ENCODE measurements at places on chromosomes 2 and 18.

DNA sequence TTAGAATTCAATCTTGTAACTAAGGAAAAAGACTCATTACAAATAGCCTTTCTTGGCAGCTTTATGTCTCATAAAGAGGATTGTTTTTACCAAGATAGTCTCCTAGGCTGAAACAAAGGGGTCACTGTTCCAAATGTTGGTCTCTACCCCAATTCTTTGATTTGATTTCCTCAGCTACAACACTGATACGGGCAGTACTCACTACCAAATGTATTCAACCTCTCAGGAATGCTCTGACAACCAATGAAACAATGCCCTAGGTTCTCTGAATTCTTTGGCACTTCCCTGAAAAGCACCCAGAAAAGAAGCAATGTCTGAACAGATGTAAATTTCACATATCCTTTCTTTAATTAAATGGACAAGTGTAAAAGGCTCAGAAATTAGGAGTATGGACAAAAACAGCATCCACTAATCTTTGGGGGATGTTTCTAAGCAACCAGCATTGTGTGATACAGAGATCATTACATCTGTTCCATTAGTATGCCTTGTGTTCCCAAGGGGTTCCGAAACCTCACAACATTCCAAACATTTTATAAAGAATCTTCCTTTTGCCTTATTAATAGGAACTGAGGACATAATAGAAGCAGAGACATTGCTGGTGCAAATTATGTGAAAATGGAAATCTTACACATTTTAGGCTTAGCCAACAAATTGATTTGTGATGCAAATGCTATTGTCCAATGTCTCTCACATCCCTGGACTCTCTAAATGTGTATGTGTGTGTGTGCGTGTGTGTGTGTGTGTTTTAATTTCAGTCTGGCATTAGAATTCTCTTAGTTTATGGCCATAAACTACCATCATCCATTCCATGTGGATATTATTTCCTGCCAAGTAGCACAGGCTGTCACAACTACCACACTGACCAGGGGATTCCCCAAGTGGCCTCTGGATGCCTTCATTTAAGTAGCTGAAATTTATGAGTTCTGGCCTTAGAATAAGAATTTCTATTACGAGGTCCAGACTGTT lies 276.0 kb downstream of the MTX2 start:
- no peaks in the 10 kb centered on the region for H3K36me3 ChIP-seq
- peaks cover 25% of the 10 kb centered on the region for H3K4me1 ChIP-seq
- no peak for DNase-seq
- H3K27me3 ChIP-seq = no peaks in the 10 kb centered on the region
- no peak overlapping the region for H3K4me3 ChIP-seq

DNA sequence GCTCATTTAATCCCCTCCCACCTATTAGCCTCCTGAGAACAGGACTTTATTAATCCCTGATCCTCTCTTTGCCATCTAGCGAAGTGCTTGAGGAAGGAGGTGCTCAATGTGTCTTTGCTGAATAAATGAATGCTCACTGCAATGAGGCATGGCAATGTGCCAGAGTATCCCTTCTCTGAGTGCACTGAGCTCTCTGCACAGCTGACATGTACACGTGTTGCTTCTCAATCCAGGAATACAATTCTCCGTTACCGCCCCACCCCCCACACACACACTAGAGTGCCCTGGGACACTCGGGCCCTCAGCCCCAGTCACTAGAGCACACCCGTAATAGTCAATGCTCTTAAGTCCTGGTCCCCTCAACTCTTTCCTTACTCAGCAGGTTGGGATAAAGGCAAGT lies 41.4 kb downstream of the FAM178B start:
- no peaks in the 10 kb centered on the region for H3K27me3 ChIP-seq
- no peak overlapping the region for H3K4me3 ChIP-seq
- DNase-seq = no peak
- no peaks in the 10 kb centered on the region for H3K36me3 ChIP-seq
- no peak overlapping the region for H3K27ac ChIP-seq
- H3K4me1 ChIP-seq = no peaks in the 10 kb centered on the region

DNA sequence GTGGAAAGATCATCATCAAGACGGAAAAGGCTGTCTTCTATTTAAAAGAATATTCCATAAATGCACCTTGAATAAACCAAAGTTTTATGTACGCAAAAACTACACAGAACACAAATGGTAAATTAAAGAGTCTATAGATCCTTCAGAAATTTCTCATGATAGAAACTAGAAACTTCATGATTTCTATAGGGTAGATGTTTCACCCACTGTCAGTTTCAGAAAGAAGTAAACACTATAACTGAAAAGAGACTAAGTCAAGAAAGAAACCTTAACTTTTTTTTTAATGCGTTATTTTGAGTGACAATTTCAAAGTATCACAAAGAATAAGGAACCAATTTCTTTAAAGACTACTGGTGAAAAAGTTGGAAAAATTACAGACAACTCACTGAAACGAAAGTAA lies 41.9 kb upstream of the CHAC2 start:
- DNase-seq = no peak
- H3K4me1 ChIP-seq = no peaks in the 10 kb centered on the region
- H3K36me3 ChIP-seq = no peaks in the 10 kb centered on the region
- no peaks in the 10 kb centered on the region for H3K27me3 ChIP-seq

DNA sequence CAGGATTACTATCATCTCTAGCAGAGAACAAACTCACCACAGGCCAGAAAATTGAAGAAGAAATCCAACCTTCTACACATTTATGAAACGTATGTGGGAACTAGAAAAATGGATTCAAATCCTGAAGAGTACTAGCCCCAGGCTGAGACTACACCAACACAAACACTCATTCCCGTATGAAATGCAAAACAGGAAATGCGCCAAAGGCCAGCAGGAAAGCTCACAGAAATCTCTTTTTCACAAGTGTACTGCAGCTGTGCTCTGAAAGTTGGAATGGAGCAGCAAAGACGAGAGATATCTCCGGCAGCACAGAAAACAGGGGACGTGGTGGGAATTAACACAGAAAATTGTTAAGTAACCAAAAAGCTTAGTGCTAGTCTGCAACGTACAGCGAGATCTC lies 913.5 kb downstream of the TDRD15 start:
- H3K4me3 ChIP-seq = no peak overlapping the region
- no peaks in the 10 kb centered on the region for H3K36me3 ChIP-seq
- H3K4me1 ChIP-seq = no peaks in the 10 kb centered on the region
- no peak overlapping the region for H3K27ac ChIP-seq
- no peaks in the 10 kb centered on the region for H3K27me3 ChIP-seq

DNA sequence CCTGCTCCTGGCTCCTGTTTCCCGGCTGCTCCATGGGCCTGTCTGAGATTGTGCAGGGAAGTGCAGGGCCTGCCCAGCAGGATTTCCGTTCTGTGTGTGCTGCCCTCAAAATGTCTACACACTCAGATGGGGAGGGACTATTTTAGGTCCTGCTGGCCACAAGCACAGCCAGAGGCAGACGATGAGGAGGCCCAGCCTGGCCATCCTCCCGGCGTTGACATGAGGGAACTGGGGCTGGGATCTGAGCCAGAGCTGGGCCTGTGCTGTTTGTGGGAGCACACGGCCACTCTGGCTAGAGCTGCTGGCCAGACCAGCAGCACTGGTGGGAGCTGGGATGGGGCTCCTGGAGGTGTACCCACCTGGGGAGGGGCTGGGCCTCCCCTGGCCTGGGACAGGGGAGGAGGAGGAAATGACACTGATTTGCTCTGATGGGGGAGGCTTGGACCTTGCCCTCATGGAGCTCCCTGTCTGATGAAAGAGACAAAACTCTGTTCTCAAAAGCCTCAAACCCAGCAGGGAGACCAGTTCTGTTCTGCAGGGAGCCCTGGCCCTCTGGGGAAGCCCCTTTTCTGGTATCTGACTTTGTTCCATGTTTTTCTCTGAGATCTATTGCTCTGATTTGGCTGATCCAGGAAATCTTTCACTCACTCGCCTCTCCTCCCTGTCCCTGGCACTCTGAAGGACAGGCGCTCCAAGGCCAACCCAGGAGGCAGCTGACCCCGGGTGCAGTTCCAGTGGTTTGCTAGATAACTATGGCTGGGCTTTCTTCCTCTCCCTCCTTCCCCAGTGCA lies 161.8 kb downstream of the DYSF start:
- no peak for DNase-seq
- H3K4me3 ChIP-seq = no peak overlapping the region
- no peaks in the 10 kb centered on the region for H3K4me1 ChIP-seq
- H3K27ac ChIP-seq = no peak overlapping the region
- H3K27me3 ChIP-seq = no peaks in the 10 kb centered on the region
- no peaks in the 10 kb centered on the region for H3K36me3 ChIP-seq

GRCh38 chr18:71250191-71250590 lies 961.3 kb downstream of the SOCS6 start:
- H3K27ac ChIP-seq = no peak overlapping the region
- H3K36me3 ChIP-seq = no peaks in the 10 kb centered on the region

DNA sequence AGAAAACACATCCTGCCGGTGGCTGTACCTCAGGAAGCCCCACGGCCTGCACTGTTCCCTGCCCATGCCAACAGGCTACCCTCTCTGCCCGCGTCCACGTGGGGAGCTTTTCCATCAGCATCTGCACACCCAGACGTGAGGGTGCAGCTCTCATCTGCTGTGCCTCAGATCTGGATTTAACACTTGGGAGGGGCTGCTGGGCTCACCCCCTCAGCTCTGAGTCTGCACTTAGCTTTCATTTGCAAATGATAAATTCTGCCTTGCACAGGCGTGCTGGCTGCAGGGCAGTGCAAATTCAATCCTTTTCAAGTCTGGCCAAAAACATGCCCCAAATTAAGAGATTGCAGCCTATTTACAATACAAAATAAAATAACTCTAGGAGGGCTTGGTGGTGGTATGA lies 245.7 kb downstream of the TWIST2 start:
- H3K27ac ChIP-seq = no peak overlapping the region
- H3K4me1 ChIP-seq = no peaks in the 10 kb centered on the region
- no peak for DNase-seq
- no peak overlapping the region for H3K4me3 ChIP-seq
- no peaks in the 10 kb centered on the region for H3K27me3 ChIP-seq
- no peaks in the 10 kb centered on the region for H3K36me3 ChIP-seq
